Astrocyte of the cerebellum (primary cell): ENCODE measurements at places on chromosomes 13 and 19.

- peak; percentile 75 for DNase-seq
Measured at GRCh38 chr19:47518139-47518538, 3.3 kb upstream of the NAPA start.

GRCh38 chr13:50268500-50268899, 253.3 kb downstream of the KCNRG start:
- DNase-seq = no peak

- no peak for DNase-seq
Measured at GRCh38 chr19:44032001-44032610, 6.9 kb downstream of the ZNF222 start.

- no peak for DNase-seq
Measured at GRCh38 chr19:8333767-8334457, 9.2 kb downstream of the KANK3 start.

- DNase-seq = no peak
Measured at GRCh38 chr19:16698914-16699313, 20.7 kb upstream of the NWD1 start.

DNA sequence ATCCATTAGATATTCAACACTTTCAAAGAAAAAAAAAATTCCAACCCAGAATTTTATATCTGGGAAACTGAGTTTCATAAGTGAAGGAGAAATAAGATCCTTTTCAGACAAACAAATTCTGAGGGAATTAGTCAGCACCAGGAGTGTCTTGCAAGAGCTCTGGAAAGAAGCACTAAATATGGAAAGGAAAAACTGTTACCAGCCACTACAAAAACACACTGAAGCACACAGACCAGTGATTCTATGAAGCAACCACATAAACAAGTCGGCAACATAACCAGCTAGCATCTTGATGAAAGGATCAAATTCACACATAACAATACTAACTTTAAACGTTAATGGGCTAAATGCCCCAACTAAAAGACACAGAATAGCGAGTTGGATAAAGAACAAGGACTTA, 368.4 kb upstream of the MIR17HG start:
- no peak for DNase-seq

DNA sequence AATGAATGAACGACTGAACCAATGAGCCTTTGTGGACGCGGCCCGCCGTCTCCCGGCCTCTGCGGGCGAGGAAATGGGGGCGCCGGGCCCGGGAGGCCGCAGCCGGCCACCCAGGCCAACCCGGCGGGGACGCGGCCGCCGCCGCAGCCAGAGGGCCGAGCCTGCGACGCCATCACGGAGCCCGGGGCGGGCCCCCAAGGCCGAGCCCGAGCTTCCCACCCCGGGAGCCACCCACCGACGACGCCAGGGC, 216 bp downstream of the SUGP2 start:
- no peak for DNase-seq

- DNase-seq = no peak
Measured at GRCh38 chr13:59885076-59885475, 278.7 kb downstream of the DIAPH3 start.

DNA sequence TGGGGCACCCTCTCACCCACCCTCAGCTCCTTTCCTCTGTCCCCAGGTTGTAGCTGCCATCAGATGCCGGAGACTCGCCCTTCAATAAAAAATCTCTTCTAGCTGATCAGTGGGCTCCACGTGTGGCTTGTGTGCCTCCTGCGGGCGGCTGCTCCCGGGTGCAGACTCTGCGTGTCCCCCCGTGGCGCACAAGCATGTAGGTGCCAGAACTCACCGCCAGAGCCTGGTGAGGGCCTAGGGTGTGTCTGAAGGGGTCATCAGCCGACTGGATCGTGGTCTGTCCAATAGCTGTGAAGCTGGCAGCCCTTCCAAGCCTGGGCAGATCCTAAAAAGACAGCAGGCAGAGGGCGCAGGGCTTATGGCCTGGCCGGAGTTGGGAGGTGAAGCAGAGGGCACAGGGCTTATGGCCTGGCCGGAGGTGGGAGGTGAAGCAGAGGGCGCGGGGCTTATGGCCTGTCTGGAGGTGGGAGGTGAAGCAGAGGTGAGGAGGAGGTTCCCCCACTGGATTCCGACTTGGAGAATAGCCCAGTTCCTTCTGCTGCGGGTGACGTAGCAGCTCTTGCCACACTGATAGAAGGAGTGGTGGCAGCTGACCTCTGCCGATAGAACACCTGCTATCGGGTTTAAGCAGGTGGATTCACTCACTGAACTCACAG, 11.7 kb downstream of the NOP53 start:
- DNase-seq = no peak

GRCh38 chr13:48094404-48094780, 512 bp downstream of the MED4 start:
- DNase-seq = no peak

- DNase-seq = no peak
Measured at GRCh38 chr13:20686863-20687579, 16.5 kb upstream of the IL17D start.
